ENCODE measurements at places on chromosomes 4 and X.

DNA sequence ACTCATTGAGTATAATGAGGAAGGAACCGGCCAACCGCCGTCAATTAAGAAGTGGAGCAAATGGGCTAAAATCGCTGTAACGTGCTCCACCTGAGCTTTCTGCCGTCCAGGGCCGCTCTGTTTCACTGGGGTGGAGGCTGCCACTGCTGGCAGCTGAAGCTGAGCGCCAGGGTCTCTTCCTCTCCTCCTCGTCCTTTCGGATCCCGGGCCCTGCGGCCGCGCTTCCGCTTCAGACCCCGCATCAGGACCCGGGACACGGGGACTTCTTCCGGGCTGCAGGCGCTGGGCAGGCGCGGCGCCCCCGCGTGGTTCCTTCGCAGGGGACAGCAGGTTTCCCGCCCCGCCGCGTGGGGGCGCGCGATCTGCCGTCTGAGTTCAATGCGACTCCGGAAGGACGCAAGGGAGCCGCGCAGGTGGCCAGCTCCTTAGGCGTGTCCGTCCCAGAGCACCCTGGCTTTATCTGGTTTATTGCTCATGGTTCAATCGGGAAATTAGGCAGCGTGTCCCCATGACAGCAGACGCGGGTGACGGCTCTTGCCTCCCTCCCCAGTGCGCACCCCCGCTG is 519.8 kb downstream of the TRIML1 start:
- DNase-seq = no peak

GRCh38 chr4:105956569-105956968 is 61.3 kb downstream of the NPNT start:
- DNase-seq = no peak

GRCh38 chr4:108170631-108171338 is 2.1 kb upstream of the LEF1 start:
- DNase-seq = no peak

GRCh38 chrX:17052793-17053192 is 106.3 kb downstream of the REPS2 start:
- DNase-seq = no peak

DNA sequence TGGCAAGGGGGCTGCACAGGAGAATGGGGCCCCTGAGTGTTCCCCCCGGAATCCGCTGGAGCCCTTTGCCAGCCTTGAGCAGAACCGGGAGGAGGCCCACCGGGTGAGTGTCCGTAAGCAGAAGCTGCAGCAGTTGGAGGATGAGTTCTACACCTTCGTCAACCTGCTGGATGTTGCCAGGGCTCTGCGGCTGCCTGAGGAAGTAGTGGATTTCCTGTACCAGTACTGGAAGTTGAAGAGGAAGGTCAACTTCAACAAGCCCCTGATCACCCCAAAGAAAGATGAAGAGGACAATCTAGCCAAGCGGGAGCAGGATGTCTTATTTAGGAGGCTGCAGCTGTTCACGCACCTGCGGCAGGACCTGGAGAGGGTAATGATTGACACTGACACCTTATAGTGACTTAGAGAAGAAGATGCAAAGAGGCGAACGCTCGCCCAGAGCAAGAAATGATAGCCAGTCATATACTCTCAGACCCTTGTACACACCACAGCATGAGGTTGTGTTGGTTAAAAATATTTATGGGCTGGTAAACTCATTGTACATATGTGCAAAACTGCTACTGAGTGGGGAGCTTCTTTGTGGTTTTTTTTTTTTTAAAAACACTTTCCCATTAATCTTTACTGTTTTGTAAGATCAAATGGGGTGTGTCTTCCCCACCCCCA is 52.5 kb downstream of the JADE1 start:
- no peak for DNase-seq

DNA sequence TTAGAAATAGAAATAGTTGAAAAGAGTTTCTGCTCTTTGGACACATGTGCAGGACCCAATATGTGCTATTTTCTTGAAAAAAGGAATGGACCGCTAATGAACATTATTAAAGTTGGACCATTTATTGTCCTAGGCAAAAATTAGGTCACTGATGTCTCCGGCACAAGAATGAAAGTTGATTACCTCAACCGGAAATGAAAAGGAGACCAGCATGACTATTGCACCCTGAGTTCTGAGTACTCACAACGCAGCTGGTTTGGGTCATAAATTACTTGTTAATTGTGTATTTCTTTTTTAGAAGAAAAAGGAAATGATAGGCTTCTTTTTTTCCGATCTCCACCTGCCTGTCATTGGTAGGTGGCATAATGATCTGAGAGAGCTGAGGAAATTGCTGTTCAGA is 232.7 kb downstream of the ARHGAP24 start:
- DNase-seq = peak; percentile 63

DNA sequence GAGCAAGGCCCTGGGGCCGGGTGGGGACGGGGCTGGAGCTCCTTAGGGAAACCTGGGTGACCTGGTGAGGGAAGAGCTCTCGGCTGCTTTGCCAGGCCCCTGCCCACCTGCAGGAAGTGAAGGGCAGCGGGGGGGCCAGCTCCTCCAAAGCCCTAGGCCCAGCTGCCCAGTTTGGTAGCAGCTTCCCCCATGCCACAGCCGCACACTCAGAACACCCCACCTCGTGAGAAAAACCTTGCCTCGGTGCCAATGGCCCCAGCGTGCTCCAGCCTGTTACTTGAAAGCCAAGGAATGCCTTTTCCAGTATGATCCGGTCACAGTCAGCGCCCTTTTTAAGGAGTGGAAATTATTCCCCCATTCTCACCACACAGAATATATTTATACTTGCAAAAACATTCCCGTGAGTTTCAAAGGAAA is 38.3 kb downstream of the ACOX3 start:
- DNase-seq = no peak

DNA sequence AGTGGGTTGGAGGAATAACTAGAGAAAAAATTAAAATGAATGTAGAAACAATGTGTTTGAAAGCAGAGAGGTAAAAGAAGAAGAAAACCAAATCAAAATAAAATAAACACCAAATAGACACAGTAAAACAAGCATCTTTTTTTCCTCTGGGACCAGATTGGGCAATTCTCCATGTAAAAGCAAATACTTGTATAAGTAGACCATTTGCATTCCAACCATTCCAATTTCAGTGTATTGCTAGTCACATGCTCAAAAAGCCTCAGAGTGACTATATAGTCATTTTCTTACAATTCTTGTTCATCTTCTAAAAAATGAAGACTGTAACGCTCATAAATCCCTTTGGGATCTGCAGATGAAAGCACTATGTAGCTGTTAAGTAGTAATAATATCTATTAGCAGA is 969.5 kb downstream of the PCDH18 start:
- no peak for DNase-seq

DNA sequence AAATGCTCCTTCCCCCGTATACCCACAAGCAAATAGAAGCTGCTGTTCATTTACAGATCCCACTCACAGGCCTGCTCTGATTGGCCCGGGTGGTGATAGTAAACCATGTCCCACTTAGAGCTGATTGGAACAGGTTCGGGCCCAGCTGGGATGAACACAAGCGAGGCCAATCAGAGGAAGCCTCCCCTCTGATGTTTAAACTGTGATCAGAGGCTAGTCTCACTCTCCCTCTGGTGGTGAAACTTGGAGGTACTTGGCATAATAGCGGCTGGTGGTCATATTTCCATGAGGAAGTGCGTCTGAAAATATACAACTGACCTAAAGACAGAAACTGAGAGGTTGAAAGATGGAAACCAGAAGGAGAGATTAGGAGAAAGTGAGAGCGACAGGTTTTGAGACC is 51.5 kb upstream of the TRPC3 start:
- peak; percentile 9 for DNase-seq

- no peak for DNase-seq
These were observed 108.8 kb downstream of the AMELX start for GRCh38 chrX:11401966-11402365.

DNA sequence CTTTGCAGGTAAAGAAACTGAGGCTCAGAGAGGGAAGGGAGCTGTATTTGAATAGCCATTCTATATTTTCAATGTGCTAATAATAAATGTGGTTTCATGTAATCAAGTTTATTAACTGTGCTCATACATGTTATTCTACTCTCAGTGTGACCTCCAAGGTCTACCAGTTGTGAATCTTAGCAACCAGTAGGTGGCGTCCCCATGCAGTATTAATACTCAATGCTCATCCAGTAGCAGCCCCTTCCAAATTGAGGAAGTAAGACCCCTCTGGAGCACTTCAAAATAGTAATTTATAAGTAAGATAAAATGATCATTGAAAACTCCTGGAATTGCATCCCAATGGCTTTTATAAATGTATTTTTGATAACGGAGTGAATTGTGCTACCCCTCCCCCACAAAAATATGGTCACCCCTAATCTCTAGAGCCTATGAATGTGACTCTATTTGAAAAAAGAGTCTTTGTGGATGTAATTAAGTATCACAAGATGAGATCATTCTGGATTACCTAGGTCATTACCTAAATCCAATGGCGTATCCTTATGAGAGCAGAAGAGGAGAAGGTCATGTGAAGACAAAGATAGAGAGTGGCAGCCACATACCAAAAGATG is 20.4 kb upstream of the SEPSECS start:
- DNase-seq = peak; percentile 62

- no peak for DNase-seq
These were observed 177.2 kb downstream of the AFAP1 start for GRCh38 chr4:7762376-7763030.

DNA sequence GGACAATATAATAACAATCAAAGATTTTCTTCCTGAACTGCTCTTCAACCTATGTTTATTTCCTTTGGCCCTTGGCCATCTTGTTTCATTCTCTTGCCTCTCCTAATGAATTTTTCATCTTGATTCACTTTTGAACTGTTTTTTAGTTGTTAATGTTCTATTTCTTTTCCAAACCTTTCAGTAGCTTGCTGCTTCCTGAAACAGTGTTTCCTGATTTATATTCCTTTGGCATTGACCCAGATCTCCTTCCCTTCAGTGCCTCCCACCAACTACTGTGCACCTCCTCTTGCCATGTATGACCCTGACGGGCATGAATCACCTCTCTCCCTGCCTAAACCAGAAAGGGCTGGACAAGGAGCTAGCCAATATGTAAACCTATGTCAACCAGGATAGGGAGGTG is 25.6 kb upstream of the SPP1 start:
- DNase-seq = no peak

DNA sequence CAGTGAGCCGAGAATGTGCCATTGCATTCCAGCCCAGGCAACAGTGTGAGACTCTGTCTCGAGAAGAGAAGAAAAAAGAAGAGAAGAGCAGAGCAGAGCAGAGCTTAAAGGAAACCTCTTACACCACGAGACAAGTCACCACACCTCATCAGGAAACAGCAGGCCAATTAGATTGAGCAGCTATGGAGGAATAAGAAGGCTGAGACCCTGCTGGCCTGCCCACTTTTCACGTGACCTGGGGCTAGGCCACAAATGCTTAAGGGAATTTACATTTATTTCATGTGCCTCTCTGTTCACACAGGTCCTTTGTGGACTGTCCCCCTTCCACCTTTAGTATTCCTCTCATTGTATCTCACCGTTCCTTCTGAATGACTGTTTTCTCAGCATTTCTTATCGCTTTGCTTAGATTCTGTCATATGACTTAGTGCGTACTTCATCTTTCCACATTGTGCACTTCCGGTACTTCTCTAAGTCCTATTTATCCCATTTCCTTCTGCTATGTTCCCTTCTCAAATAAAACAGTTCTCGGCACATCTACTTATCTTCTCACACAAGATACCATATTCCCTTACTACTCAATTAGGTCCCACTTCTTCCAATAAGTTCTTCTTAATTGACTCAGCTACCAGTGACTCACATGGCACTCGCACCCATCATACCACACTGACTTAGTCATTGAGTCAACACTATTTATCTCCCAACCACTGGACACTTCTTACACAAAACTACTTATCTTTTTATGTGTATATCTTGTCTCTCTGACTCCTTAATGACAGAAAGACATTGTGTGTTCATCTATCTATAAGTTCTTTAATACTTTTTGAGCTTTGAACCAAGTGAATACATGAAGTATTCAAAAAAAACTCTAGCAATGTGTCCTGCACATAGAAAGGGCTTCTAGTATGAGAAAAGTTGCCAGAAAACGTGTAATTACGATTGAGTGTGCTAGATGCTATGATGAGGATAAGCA is 11.0 kb downstream of the CUL4B start:
- DNase-seq = no peak

- DNase-seq = no peak
These were observed 44.0 kb downstream of the OSTC start for GRCh38 chr4:108694423-108694822.

GRCh38 chr4:156328882-156329281 is 375.2 kb upstream of the CTSO start:
- DNase-seq = no peak

- DNase-seq = peak; percentile 67
These were observed 16.0 kb downstream of the XG start for GRCh38 chrX:2767631-2768455.

DNA sequence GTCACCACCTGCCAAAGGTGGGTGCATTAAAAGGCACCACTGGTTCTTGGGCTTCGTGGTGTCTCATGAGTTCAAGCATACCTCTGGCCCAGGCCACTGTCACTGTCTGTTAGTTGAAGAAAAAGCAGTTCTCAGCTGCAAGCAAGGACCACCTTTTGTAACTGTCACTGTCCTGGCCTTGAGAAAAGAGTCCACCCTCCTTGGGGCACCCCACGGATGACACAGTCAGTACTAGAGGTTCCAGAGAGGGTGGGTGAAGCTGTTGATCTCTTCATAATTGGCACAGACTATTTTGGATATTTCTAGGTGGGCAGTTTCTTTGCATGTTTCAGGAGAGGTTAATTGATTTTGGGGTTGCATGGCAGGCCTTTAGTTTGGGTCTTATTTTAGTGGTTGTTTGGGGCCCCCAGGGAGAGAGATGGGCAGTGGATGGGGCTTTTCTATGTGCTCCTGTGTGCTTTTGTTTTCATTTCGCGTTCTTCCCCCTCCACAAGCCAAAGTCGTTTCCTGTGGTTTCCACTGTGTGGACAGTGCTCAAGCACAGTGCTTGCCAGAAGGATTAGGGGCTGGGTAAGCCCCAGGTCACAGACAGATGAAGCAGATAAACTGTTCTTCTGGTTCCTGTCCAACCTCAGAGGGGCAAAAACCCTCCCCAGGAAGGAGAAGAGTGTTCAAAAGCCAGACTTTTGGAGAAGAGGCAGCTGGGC is 156.2 kb upstream of the PPP1R2C start:
- peak; percentile 0 for DNase-seq

GRCh38 chr4:113646442-113646822 is 115.1 kb downstream of the CAMK2D start:
- DNase-seq = no peak

- no peak for DNase-seq
These were observed 119.0 kb downstream of the GASK1B start for GRCh38 chr4:158053801-158054200.

Data from inflammatory macrophage treated with lipopolysaccharide for 1 hour (primary cell).